ENCODE measurements at places on chromosomes 6 and 20.

DNA sequence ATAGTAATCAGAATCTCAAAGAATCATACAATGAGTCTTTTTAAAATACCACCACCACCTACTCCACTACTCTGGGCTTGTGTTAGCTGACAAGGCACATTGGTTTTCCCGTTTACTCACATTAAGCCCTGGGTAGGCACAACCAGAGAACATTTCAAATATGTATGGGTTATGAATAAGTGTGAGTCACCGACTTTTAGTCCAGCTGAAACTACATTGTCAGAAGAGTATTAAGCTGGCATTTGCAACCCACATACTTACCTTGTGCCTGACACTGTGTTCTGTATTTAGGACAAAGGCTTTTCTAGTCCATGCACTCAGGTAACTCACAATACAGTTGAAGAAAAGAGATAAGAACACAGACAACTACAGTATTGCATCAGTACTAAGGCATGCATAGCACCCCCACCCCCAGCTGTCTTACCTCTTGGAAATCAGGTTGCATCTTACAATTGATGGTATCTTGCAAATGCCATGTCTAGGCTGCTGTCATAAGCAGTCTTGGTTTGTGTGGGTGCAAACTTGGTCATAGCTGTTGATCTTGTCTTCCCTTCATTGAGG is 40.3 kb upstream of the AHI1 start:
- no peak for DNase-seq

DNA sequence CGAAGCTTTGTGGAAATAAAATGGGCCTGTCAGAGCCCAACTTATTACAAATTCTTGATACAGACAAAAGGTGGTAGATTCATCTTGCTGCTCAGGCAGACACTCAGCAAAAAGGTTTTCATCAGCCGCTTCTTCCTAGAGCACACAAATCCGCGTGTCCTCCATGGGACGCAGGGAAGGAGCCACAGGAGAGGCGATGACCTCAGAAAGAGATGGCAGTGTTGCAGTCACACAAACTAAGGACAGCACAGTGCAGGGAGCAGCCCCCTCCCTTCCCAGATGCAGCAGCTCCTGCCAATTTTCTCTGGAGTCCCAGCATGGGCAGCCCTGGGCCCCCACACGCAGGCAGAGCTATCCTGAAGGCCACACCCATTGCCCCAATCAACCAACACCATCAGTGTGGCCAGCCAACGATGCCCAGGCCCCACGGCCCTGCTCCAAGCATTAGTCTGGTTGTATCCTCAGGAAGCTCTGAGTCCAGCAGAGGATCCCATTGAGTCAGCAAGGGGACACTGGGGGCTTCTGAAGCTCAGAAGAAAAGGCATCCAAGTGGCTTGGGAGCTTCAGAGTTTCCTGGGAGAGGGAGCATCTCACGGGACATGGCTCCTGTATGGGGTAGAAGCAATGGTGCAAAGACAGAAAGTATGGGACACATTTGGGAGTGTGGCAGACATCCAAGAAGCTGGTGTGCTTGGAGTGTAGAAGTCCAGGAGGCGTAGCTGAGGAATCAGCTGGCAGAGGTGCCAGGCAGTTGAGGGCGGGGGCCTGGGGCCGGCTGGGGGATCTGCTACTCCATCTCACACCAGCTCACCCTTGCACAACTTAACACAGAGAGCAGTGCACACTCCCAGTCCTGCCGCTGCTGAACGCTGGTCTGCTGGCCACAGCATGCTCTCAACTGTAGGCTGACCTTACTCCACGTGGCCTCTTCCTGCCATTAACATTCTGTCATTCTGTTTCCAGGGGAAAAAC is 142.1 kb upstream of the CST7 start:
- no peak for DNase-seq

DNA sequence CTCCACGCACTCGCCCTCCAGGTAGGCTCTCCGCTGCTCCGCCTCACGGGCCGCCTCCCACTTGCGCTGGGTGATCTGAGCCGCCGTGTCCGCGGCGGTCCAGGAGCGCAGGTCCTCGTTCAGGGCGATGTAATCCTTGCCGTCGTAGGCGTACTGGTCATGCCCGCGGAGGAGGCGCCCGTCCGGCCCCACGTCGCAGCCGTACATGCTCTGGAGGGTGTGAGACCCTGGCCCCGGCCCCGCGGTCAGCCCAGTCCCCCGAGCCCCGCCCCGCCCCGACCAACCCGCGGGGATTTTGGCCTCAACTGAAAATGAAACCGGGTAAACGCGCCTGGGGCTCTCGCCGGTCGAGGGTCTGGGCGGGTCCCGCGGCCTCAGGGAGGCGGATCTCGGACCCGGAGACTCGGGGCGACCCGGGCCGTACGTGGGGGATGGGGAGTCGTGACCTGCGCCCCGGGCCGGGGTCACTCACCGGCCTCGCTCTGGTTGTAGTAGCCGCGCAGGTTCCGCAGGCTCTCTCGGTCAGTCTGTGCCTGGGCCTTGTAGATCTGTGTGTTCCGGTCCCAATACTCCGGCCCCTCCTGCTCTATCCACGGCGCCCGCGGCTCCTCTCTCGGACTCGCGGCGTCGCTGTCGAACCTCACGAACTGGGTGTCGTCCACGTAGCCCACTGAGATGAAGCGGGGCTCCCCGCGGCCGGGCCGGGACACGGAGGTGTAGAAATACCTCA is 598 bp downstream of the HLA-B start:
- peak; percentile 34 for DNase-seq

GRCh38 chr20:59322585-59323454 is 22.4 kb downstream of the EDN3 start:
- DNase-seq = no peak

- DNase-seq = no peak
Observed at GRCh38 chr20:44910690-44911262, 916 bp downstream of the PABPC1L start.

GRCh38 chr6:164108092-164108491 is 693.6 kb downstream of the QKI start:
- DNase-seq = no peak

GRCh38 chr20:25327521-25328235 is 63.0 kb downstream of the ABHD12 start:
- no peak for DNase-seq

- DNase-seq = no peak
Observed at GRCh38 chr20:35767683-35768481, 3.9 kb upstream of the PHF20 start.

GRCh38 chr6:50978380-50979170 is 159.9 kb downstream of the TFAP2B start:
- no peak for DNase-seq

- peak; percentile 73 for DNase-seq
Observed at GRCh38 chr6:27495386-27496135, 22.7 kb upstream of the ZNF184 start.

DNA sequence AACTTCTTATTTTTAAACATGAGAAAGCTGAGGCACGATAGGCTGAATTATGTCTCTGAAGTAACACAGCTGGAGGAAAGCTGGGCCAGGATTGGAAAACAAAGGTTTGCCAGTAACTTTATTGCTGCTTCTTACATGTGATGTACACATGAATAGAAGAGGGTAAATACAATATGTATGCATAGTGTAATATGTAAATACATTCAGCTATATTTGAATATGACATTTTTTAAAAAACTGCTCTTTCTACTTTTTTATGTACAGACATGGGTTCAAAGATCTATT is 90.2 kb downstream of the ADTRP start:
- no peak for DNase-seq

DNA sequence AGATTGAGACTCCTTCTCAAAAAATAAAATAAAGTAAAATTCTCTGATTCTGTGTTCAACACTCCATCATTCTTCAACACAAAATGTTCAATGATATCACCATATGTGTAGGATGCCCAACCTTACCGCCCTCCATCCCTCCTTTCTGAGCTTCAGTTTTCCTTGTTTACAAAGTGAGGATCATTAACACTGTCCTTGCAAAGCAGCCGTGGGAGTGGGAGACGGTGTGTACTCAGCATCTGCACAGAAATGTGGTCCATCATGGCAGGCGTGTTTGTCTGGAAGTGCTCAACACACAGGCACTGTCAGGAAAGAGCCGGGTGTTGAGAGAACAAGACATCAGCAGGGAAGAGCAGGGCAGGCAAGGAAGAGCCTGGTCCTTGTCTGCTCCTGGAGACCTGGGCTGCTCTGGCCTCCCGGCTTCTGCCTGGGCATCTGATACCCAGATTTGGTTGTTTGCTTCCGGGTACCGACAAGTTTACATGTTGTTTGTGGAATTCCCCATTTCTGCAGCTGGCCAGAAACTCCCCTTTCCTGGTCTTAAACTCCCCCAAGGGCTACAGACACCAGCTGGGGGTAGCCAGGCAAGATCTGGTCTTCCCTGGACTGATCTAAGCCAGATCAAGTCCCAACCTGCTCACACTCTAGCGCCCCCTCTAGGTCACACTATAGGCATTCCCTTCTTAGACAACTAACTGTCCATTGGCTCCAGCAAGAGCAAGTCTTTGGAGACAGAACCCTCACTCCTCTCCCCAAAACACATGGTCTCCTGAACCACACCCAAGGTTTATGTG is 26.7 kb upstream of the TTPAL start:
- peak; percentile 31 for DNase-seq

GRCh38 chr6:143141442-143141841 is 80.8 kb downstream of the AIG1 start:
- DNase-seq = no peak

DNA sequence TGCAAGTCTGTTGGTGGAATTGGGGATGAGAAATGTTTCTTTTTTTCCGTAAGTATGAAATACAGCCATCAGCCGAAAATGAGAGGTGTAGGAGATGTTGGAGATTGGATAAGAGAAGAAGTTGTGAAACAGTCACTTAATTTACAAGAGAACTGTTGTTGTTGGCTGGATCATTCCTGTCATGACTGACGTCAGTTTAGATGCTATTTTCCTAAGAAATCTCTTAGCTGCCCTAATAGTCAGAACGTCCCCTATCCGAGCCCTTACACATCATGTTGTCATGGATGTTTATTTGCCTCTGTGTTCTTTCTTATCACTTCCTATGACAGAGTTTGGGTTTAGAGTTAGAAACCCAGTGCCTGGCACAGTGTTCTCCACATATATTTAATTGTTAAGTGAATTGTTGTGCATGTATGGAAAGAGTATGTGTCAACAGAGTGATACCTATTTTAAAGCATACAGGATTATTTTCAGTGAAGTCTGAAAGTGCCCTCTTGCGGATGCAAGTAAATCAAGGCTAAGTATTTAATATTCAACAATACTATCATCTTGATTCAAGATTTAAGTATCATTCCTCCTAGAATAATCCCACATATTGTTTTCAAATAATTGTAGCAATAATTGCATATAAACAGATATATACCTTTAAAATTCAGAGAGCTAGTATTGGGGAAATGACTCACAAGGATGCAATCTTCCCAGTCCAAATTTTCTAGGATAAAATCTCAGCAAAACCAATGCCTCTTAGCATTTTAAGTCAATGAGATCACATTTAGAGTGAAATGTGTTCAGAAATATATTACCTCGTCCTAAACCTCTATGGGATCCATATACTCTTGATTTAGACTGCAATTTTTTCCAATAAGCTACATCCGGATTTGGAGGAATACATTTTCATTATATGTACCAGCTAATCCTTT is 309.9 kb upstream of the NOX3 start:
- DNase-seq = no peak

DNA sequence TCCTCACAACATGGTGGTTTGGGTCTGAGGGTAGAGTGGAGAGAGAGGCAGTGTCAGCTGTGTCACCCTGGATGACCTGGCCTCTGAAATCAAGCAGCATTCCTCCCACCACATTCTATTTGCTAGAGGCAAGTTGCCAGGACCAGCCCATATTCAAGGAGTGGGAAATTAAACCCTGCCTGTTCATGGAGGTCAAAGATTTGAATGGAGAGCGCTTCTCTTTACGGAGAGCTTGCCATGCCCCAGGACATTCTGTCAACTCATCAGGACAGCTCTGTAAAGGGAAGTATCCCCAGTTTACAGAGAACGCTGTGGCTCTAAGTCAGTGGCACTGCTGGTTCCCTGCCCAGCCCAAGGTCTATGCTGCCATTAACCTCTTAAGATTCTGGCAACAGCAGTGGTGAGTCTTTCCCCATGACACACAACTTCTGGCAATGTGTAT is 90.0 kb upstream of the INSM1 start:
- no peak for DNase-seq

GRCh38 chr6:166435574-166435973 is 52.8 kb upstream of the MPC1 start:
- no peak for DNase-seq

DNA sequence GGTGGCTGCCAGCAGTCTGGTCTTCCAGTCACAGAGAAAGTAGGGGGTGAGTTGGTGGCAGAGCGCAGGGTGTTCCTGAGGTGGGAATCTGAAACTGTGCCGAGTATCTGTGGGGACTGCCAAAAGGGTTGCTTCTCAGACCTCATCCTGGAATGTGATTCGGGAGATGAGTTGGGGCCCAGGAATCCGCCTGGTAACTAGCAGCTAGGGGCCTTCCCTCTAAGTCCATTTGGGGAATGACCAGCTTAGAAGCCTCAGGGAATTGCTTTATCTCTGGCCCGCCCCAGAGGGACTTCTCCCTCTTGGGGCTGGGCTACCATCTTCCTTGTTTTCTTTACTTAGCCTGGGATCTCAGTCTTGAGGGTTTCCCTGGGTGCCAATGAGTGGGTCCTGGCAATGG is 49.6 kb downstream of the MOCS1 start:
- DNase-seq = no peak

DNA sequence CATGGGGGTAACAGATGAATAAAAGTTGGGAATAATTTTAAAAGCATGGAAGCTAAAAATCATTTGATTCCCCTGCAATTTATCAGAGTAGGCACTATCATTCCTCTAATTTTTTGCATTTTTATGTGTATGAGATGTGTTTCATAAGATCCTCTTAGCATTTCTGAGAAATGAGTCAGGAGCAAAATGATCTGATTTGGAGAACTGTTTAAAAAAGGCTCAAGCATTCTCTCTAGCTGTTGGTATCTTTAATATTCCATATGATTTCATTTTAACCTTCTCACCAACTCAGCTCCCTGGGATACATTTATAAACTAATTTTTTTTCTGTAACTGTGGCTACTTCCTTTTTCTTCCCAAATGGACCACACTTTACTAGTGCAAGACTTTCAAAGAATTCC is 60.9 kb downstream of the MCHR2 start:
- no peak for DNase-seq
